ENCODE measurements at places on chromosomes 12 and 14.

DNA sequence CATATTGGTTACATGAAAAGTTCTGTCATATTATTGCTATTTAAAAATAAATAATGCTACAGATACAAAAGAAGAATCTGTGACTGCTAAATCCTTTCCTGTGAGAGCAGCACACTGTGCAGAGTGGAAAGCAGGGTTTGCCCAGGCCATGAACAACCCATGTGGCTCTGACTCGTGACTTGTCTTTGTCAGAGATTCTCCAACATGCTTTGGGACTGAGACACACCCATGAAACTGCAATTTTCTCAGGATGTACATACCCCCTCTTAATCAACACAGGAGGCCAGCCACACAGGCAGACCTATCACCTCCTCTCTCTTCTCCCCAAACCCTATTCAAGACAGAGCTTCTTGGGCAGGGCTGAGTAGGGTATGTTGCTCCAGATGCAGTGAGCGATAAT is 96.8 kb upstream of the NTF3 start:
- no peak for DNase-seq

GRCh38 chr12:42779186-42779859 is 189.8 kb upstream of the PRICKLE1 start:
- peak; percentile 86 for DNase-seq

GRCh38 chr14:83416476-83416875 is 1882.8 kb upstream of the SEL1L start:
- no peak for DNase-seq

DNA sequence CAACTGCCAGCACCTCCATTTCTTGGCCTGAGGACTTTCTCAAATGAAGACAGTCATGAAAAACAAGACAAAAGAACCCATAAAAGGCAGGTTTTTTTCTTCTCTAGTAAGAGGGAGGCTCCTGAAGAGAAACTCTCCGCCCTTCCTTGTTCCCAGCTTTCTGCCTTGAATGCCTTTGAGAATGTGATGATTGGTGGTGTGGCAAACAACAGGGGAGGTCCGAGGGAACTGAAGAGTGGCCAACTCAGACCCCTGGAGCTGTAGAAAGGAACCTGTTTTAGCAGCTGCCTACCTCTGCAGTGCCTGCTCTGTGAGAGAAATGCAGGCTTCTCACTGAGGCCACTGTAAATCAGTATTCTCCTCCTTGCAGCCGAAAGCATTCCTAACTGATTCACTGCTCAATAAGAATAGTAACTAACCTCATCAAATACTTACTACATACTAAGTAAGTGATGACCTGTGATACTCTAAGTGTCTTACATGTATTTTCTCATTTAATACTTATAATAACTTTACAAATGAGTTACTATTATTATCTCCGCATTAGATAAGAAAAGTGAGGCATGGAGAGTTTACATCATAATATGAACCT is 16.7 kb upstream of the ERC1 start:
- DNase-seq = no peak

GRCh38 chr12:56581418-56582145 is 48.5 kb downstream of the BAZ2A start:
- DNase-seq = no peak

- DNase-seq = no peak
Measured at GRCh38 chr12:20525064-20525610, 156.8 kb downstream of the PDE3A start.

- peak; percentile 4 for DNase-seq
Measured at GRCh38 chr12:125890971-125891370, 825.7 kb downstream of the AACS start.

- DNase-seq = no peak
Measured at GRCh38 chr14:67432050-67432564, 20.1 kb upstream of the PLEK2 start.

DNA sequence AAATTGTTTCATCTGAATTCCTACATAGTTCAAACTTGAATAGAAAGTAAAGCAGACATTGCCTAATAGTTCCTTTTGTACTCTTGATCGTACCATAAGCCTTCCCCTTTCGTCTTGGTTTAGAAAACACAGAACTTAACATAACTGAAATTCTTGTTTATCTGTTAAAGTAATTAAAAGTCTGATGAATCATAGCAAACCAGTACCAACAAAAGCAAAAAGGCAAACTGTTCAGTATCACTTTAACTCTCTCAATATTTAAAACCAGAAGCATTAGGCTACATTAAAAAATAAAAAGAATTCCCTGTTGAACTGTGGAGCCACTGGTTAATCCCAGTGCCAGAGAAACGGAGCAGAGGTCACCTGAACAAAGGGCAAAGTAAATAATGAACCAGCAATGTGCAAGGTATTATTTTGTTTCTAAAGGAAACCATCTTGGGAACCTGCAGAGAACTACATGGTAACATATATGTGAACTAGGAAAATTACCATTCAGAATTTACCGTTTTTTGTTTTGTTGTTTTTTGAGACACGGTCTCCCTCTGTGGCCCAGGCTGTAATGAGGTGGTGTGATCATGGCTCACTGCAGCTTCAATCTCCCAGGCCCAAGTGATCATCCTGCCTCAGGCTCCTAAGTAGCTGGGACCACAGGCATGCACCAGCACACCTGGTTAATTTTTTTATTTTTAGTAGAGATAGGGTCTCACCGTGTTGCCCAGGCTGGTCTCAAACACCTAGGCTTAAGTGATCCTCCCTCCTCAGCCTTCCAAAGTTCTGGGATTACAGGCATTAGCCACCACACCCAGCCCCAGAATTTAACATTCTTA is 17.1 kb upstream of the HIGD1C start:
- peak; percentile 77 for DNase-seq

Measured in fibroblast of gingiva (primary cell).